Activated T-cell treated with anti-CD3 and anti-CD28 coated beads, Interleukin-2, amount 50 U/mL, for 4 hours (primary cell): ENCODE measurements at places on chromosomes 12 and 14. TPM values are rescaled to one million over a fixed set of nuclear protein-coding genes. Genes with fewer than 3 reads are reported as not detected.

GRCh38 chr14:28773861-28774691, 7.5 kb downstream of the FOXG1 start:
- DNase-seq: no peak

The ZBTB42 gene
- total RNA-seq: 4.1 TPM

DNA sequence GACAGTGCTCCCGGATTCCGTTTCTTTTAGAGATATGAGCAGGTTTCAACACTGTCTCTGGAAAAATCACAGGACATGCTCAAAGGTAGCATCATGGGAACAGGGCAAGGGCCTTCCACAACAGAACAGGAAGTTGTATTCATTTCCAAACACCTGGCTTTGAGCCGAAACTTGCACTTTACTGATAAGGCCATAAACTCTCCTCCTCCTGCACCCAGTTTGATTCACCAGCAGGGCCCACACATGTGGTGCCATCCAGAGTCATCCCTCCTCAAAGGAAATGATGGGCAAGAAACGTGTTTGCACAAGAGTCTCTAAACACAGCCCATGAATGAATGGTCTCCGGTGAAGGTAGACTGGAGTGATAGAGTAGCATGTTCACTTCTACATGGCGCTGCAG, 268.4 kb upstream of the FKBP4 start:
- no peak for DNase-seq

DNA sequence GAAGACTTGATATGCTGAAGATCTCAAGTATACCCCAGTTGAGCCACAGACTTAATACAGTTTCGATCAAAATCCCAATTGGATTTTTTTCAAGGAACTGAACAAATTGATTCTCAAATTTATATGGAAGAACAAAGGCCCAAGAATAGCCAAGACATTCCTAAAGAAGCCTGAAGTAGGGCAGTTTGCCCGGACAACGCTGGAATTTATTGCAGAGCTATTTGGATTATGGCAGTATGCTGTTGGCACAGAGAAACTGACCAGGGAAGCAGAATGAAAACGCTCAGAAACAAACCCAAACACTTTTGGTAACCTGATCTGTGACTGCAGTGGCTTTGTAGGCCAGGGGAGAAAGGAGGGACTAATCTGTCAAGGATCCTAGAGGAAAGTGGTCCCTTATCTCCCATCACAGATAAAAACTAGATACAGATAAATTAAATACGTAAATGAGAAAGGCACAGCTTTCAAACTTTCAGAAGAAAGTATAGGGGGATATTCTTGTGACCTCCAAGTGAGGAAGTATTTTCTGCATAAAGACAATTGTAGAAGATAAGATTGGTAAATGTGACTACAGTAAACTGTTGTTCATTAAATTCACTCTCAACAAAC, 35.9 kb upstream of the GSC start:
- DNase-seq: no peak

GRCh38 chr12:22101749-22102243, 55.8 kb downstream of the CMAS start:
- no peak for DNase-seq

The B3GNT4 gene
- total RNA-seq: 0.43 TPM

GRCh38 chr14:68208218-68208617, 388.6 kb downstream of the RAD51B start:
- DNase-seq: no peak

GRCh38 chr14:102295270-102295669, 9.7 kb downstream of the MOK start:
- no peak for DNase-seq

The PDZRN4 gene
- not detected for total RNA-seq

DNA sequence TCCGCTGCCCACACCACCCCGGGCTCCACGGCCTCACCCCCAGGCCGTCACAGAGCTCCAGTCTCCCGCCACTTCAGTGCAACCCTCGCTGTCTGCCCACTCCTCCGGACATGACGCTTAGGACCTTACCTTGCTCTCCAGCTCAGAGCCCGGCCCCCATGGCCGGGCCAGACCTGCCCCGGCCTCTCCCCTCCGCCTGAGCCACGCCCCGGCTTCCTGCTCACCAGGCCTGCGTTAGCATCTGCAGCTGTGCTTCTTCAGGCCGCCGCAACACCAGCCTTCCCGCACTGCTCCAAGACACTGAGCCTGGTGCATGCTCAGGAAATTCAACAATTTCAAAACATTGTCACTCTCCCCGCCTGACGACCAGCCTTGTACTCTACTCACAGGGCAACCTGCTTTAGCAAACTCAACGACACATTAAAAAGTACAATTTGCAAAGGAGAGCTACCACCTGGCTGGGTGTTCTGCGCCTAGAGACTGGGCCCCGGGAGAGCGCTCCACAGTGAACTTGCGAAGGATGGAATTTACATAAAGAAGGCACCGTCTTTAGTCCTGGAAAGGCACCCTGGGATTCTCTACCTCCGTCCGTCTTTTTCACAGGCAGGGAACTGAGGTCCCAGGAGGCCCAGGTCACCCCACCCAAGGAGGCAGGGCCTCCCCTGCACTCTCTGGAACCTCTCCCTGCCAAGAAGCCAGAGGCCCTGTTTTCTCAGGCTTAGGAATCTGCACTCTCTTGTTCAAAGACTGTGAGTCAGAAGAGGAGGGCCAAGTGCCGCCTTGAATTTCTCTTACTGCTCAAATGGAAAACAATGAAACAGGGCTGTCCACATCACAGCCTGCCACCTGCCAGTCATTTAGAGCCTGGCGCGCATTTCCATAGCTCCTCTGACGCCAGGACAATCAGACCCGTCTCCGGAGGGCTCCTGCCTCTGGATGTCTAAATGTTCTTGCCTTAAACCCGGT, 51.3 kb downstream of the STX2 start:
- DNase-seq: no peak

DNA sequence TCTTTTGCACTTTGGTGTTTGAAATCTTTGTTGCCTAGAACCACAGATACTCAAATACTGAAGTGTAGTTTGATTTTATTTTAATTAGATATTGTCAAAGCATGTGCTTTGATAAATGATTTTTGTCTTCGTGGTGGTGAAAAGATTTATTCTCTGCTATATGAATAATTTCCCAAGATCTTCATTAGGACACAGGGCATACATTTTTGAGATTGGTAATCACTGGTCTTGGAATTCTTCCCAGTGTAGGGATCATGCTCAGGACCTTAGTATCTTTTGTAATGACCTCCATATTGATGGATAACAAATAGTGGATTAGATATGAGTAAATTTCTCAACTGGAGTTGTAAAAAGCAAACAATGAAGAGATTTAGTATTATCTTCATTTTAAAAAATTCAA, 28.2 kb downstream of the TBK1 start:
- DNase-seq: no peak

- DNase-seq: no peak
These were observed 115.1 kb downstream of the SLC25A47 start for GRCh38 chr14:100438271-100438670.

DNA sequence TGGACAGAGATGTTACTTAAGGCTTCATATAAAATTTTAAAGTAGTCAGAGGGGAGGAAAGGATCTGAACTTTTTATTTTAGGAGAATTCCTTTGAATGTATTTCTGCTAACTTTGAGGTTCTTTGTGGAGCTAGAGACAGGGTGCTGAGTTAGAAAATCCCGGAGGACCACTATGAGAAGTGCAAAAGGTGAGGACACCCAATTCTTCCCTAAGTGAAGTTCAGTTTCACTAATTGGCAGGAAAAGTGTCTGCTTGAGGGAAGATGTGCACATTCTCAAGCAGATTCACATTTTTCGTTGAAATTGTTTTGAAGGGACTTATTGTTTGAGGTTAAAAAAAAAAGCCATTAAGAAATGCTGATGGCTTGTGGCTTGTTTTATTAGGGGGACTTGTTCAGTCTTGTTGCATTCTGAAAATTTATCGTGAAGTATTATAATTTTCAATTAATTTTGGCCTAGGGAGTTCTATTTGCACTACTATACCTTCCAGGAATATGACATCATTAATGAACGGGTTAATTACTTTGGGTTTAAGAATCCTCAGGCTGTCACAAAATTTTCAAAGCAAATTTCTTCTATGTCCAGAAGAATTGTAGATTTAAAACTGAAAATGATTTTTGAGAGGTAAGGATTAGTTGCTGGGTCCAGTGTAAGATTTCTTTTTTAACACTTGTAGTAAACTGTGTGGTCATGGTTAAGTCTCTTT, 1.8 kb downstream of the PCNX1 start:
- DNase-seq: no peak

GRCh38 chr12:124456652-124457152, 110.7 kb downstream of the NCOR2 start:
- DNase-seq: no peak

GRCh38 chr14:71089971-71090370, 182.7 kb downstream of the PCNX1 start:
- no peak for DNase-seq

- no peak for DNase-seq
These were observed 1262.4 kb upstream of the SEL1L start for GRCh38 chr14:82796086-82796485.

GRCh38 chr14:46197856-46198255, 453.7 kb downstream of the RPL10L start:
- no peak for DNase-seq

DNA sequence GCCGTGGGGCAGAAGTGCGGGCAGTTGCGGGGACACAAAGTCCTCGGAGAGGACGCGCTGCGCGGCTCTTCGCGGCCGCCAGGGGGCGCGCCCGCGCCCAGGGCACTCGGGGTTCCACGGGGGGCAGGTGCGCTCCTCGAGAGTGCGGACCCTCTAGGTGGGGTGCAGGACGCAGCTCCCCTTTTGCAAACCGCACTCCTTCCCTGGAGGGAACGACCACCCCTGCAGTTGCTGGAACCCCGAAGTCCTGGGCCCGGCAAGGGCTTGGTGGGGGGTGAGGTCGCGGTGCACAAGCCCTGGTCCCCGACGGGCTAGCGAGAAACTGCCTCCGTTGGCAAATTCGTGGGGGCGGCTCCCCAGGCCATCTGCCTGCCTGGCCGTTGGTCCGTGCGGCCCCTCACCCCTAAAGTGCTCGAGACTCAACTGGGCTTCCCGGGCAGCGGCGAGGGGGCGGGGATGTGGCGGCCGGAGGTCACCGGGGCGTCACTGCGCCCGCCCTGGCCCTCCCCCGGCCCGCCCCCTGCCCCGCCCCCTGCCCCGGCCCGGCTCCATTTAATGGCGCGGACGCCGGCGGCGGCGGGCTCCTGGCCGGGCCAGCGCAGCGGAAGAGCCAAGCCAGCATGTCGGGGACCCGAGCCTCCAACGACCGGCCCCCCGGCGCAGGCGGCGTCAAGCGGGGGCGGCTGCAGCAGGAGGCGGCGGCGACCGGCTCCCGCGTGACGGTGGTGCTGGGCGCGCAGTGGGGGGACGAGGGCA, at the start of gene ADSS1:
Gene ADSS1, plus strand, starts transcription at position 579 of the 756 bp plus-strand sequence. Its CDS starts 42 bp downstream, at position 621.
- peak; percentile 48 for DNase-seq

The SART3 gene
- 92.1 TPM for total RNA-seq

GRCh38 chr12:22084852-22085251, 38.8 kb downstream of the CMAS start:
- no peak for DNase-seq

The POP5 gene
- total RNA-seq: 93.0 TPM

The SLC6A13 gene
- total RNA-seq: 0.81 TPM

- no peak for DNase-seq
These were observed 123.3 kb upstream of the LHX5 start for GRCh38 chr12:113594967-113595366.

- no peak for DNase-seq
These were observed 64.9 kb downstream of the NDUFA12 start for GRCh38 chr12:94938583-94938982.

GRCh38 chr12:129772501-129773493, 131.0 kb downstream of the TMEM132D start:
- DNase-seq: no peak

GRCh38 chr12:20154052-20154451, 214.3 kb upstream of the PDE3A start:
- no peak for DNase-seq

DNA sequence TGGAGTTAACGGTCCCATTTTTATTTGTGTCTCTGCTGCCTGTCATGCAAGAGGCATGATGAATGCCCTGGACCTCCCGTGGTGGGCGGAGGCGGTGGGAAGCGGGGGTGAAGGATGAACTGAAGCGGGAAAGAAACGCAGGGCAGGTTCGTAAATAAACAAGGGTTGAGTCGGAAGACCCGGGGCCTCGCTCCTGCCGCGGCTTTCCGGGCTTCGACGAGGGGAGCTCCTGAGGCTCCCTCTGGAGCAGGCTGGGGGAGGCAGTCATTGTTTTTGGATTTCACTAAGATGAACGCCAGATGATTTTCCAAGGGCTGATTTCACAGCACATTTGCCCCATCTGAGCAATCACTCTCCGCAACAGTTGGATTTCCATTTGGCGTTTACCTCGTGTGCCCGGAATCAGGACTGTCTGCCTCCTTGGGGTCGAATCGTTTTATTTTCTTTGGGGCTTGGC, 130.2 kb downstream of the SLC38A6 start:
- DNase-seq: no peak

DNA sequence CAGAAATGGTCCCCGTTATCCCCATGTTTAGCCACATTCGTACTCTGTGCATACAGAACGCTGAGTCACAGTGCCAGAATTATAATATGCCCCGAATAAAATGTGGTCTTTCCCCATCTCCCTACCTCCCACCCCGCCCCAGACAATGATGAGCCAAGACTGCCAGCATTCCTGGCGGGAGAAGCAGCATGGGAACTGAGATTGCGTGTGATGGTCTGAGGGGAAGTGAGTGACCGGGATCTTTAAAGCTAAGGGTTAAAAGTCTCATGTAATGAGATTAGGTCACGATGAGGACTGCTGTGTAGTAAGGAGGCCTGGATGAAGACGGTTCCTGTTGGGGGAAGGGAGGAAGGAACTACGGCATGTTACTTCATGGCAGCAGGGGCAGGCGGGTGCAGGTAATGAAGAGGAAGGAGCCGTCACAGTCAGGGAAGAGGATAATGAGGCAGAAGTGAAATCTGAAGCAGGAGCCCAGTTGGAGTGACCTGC, 243.3 kb upstream of the FKBP4 start:
- no peak for DNase-seq

- no peak for DNase-seq
These were observed 16.3 kb upstream of the SLCO1A2 start for GRCh38 chr12:21350975-21351374.

- DNase-seq: no peak
These were observed 878.7 kb downstream of the DIO2 start for GRCh38 chr14:79332504-79333197.

DNA sequence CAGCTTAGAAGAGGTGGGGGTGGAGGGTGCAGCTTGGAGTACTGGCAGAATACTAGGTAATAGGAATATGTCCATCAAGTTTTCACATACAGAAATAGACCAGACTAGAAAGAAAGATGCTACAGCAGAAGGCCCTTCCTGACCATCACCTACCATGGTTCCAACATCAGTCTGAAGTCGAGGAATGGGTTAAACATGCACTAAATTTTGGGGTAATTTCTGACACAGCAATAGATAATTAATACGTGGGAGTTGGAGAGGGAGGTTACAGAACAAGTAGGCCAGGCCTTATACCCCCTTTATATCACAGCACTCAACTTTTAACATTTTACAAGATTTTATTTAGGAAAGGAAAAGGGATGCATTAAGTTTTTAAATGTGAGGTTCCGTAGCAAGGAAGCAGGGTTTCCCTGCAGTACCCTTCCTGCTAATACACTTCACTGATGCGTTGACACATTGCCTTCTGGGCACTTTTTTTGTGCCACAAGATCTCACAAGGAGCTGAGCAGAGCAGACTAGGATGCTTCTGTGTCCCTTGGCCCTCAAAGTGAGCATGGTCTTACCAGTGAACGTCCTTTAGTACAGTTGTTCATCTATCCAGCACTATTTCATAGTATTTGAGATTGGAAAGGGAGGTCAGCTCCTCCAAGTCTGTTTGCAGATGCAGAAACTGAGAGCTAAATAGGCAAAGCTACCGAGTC, 50.8 kb downstream of the EID3 start:
- DNase-seq: no peak

GRCh38 chr14:88029500-88029899, 24.6 kb downstream of the GPR65 start:
- DNase-seq: no peak

GRCh38 chr12:27511723-27512045, 12.3 kb upstream of the PPFIBP1 start:
- DNase-seq: no peak
